NCI-H226 (cell line): ENCODE measurements at places on chromosomes 4 and X.

DNA sequence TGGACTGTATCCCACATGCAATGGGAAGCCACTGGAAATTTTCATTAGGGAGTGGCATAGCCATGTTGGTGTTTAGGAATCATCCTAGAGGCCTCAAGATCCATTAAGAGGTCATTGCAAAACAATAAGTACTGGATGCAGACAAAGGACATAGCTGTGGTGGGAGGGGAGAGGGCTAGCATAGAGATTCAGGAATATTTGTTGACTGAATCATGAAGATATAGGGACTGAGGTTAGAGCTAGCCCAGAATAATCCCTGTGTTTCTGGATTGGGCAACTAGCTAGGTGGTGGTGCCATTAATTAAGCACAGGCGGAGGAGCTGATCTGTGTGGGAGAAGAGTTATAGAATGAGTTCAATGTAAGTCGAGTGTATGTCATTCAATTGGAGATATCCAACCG lies 135.0 kb downstream of the RAB28 start:
- DNase-seq, result peak; percentile 71

DNA sequence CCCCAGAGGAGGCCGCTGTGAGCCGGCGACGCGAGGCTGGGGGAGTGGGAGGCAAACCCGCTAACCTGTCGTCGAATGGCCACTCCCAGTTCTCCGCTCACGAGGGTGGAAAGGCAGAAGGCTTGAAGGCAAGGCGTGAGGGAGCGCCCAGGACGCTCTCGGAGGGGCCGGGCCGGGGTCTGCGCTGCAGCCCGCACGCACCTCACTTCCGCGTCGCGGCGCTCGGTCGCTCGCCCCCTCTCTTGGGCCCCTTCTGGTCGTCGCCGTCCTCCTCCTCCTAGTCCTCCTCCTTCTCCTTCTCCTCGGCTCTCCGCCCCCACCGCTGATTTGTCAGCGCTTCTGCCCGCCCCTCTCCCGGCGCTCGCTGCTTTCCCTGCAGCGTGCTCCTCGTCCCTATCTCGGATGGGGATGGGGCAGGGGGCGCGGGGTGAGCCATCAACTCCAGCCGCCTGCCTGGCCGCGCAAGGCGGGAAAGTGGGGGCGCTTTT lies at the start of gene SNCA:
SNCA (minus strand) TSS at position 265 of the 488 bp plus-strand sequence. CDS start 1,494 bp downstream, outside the sequence.
- peak; percentile 18 for DNase-seq

GRCh38 chr4:142440093-142440492 lies 406.0 kb downstream of the INPP4B start:
- peak; percentile 56 for DNase-seq

DNA sequence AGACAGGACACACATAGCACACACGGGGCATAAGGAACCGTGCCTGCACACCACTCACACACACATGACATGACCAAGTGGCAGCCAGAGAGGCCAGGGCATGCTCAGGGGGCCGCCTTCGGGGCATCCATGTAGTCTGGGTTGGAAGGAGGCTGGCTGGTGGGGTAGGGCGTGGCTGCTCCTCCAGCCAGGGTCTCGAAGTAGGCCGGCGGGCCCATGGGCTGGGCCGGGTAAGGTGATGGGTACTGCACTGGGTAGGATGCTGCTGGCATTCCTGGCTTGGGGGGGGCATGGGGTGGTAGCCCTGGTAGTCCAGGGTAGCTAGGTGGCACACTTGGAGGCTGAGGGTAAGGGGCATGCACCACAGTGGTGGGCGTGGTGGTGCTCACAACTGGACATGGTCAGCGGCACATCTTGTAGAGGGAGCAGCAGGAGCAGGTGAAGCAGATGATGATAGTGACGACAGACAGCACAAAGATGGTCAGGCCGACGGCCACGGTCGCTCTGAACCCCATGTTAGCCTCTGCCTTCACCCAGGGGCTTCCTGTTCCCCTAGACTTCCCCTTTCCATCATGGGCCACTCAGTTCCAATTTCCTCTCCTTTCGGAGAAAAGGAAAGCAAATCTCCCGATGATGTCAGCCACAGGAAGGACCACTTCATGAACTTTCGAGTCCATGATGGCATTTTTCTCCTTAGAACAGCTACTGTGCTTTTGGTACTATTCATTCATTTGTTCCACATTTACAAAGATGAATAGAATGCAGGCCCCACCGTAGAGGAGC lies 10.9 kb upstream of the DDX3X start:
- DNase-seq, result no peak

DNA sequence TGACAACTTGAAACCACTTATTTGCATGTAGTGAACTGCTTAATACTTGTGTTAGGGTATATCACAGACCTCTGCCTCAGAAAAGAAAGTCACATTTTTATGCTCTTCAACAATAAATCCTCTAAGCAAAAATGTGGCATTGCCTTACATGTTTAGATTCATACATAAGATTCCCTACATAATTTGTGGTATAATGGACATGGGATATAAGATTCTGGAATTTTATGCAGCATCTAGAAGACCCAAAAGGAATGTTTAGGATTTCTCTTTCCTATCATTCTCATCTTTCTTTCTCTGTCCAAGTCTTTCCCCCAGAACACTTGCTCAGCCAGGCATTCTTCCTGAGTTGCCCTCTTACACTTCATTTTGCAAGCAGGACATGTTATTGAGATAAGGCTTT lies 37.7 kb upstream of the TET2 start:
- peak; percentile 23 for DNase-seq

GRCh38 chr4:188414441-188414840 lies 275.2 kb downstream of the TRIML1 start:
- DNase-seq, result no peak

GRCh38 chr4:109302361-109303139 lies at the start of gene COL25A1:
TSS of gene COL25A1 (minus strand) at chr4:109302658.
- DNase-seq, result peak; percentile 63

GRCh38 chr4:119683518-119683917 lies 54.9 kb upstream of the PDE5A start:
- no peak for DNase-seq

DNA sequence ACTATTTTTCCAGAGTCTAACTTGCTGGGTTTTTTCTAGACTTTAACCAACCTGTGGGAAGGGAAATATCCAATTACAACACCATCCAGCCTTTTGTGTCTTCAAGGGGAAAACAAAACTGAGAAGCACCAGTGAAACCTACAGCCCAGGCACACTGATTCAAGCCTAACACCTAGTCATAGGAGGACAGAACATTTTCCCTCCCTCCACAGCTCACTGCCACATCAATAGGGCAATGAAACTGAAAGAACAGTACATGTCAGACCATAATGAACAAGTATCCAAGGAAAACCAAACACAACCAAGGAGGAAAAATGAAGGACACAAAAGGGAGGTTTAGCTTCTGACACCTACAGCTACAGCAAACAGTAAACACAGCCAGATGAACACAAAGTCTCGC lies 17.6 kb downstream of the MAGEA8 start:
- no peak for DNase-seq
